ENCODE measurements at places on chromosomes 5 and 9.

- DNase-seq: no peak
Observed at GRCh38 chr9:114196979-114197622, 41.8 kb downstream of the COL27A1 start.

GRCh38 chr5:45694255-45694814 lies 1.8 kb downstream of the HCN1 start:
- DNase-seq: no peak

DNA sequence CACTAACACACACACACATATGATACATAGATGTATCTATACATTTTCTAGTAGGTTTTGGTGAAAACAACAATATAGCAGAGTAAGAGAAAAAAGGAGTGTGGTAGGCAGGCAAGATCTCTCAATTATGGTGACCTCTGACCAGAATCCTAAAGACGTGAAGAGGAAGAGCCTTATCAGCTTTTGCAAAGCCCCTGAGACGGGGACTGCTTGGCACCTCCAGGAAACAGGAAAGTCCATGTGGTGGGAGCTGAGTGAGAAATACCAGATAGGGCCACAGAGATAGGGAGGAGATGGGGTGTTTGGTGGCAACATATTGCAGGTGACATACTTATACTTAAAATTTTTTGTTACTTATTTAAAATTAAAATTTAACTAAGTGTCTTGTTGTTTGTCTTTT lies 39.9 kb upstream of the CTXN3 start:
- no peak for DNase-seq

GRCh38 chr9:70954596-70955143 lies 166.8 kb downstream of the TRPM3 start:
- DNase-seq: no peak

GRCh38 chr5:69007726-69008368 lies 86.0 kb upstream of the SLC30A5 start:
- DNase-seq: peak; percentile 28

- DNase-seq: no peak
Observed at GRCh38 chr9:23823986-23824829, 1.8 kb downstream of the ELAVL2 start.

- DNase-seq: no peak
Observed at GRCh38 chr9:23743036-23743435, 83.0 kb downstream of the ELAVL2 start.

DNA sequence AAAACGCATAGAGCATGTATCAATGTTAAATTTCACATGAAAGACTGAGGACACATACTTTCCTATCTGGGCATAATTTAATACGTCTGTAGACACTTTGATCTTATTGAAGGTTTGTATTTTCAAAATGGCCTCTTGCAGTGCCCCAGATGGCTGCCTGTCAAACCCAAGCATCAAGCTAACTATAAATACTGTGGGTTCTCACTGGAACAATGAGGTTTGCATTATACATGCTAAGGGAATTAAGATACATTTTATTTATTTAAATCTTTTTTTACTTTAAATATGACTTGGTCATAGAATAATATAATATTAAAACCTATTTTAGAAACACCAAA lies 702.9 kb upstream of the GRAMD2B start:
- no peak for DNase-seq

Measured in activated T-helper 1 cell treated with Interleukin-2 at 50 U/mL for 16 hours (primary cell).